NCI-H1105 treated with DMSO at 0.1 percent for 48 hours (cell line): ENCODE measurements at places on chromosomes 16 and 17.
A peak's percentile ranks its signal among the peaks of the same experiment; 100 is the strongest.

GRCh38 chr17:50565402-50566350, 5.2 kb downstream of the CACNA1G start:
- peak; percentile 78 for DNase-seq

DNA sequence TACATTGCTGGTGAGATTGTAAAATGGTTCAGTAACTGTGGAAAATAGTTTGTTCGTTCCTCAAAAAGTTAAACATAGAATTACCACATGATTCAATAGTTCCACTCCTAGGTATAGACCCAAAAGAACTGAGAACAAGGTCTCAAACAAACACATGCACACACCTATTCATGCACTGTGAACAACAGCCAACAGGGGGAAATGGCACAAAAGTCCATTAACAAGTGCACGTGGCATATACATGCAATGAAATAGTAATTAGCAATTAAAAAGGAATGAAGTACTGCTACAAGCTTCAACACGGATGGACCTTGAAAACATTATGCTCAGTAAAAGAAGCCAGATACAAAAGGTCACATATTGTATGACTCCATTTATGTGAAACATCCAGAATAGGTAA, 23.8 kb downstream of the SDK2 start:
- DNase-seq = no peak

GRCh38 chr17:35568561-35568960, 7.9 kb upstream of the SLFN14 start:
- no peak for DNase-seq

DNA sequence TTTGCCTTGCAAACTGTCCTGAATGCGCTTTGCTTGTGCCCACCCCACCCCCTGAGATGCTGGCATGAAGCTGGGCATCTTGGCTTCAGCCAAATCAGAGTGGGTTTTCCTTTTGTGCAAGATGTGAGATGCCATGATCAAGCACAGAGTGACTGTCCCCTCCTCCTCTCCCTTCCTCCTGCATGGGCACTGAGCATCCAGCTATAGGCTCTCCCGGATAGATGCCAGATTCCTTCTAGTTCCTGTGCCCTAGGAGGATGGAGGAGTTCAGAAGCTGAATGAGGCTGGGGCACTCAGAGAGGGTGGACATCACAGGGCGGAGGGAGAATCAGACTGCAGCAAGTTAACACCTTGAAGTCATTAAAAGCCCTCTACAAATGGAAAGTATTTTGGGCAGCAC, 384.1 kb upstream of the CCL2 start:
- DNase-seq = no peak

- DNase-seq = no peak
Measured at GRCh38 chr17:44113868-44114840, 9.3 kb downstream of the HDAC5 start.

DNA sequence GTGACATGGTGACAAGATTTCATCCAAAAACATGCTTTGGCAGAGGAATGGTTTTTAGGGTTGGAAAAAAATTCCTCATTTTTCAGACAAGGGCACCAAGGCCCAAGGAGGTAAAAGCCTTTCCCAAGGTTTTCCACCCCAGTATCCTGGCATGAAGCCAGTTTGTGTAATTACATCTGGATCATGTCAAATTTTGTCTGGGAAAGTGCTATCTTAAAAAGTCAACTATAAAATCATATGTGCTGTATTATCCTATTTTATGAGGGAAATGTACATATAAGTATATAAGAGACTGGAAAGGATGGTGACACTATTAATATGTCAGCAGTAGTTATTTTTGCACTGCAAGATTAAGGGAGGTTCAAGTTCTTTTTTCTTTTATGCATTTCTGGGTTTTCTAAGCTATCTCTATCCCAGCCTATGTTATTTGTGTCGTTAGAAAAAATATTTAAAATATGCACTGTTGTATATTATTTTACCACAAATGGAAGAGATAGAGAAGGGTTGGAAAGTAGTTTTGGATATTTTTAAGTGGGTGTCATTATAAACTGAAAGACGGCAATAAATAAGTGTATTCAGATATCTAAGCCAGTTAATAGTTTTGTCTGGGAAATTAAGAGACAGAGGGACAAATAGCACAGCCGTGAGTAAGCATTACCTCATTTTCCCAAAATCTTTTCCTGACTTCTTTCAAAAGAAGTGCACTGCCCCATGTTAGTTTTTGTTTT, 13.5 kb upstream of the FBXO47 start:
- DNase-seq = no peak

- peak; percentile 28 for DNase-seq
Measured at GRCh38 chr17:76866774-76867577, 1.2 kb upstream of the MGAT5B start.

DNA sequence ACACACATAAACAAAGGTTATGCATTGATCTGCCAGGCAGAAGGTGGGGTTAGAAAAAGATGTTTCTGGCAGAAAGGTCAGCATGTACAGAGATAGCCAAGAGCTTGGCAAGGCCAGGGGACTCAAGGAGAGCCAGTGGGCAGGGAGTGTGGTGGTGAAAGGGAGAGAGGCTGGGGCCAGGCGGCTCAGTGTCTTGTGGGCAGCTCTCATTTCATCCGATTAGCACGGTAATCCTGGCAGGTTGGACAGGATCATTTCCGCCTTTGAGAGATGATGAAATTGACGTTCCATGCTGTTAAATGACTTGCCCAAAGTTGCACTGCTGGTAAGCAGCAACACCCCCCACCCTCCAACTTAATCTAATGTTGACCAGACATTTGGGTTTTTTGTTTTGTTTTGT, 3.6 kb downstream of the CHD9 start:
- no peak for DNase-seq

GRCh38 chr16:78925083-78925767, 675.3 kb downstream of the MAF start:
- no peak for DNase-seq

DNA sequence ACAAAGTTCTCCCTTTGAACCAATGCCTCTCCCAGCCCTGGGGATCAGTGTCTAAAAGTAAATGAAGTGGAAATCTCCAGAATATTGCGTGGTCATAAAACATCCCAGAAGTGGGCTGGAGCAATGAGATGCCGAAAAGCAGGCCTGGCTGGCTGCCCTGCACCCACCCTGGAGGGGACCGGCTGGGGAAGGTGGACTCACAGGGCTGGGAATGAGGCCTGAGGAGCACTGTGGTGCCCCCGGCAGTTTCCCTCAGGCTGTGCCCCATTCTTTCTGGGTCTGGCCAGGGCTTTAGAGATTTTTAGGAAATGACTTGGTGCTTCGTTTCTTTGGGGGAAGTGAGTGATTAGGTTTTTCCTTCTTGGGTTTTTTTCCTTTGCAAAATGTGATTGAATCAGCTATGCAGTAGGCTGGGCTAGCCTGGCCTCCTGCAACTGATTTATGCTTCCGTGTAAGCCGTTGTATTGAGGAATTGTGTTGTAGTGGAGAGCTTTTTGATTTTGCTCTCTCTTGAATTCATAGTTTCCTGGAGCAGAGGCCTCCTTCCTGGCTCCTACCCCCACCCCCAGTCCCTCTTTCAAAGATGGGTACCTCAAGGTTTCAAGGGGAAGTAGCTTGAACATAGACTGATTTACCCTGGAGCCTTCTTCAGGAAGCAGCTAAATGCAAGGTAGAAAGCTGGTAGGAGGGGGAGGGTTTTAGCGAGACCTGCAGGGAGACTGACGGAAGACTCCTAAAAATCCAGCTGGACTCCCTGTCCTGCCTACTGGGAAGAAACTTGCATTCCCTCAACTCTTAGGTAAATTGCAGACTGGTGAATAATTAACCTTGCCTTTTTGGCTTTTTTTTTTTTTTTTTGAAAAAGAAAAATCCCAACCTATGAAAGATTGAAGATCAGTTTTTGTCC, 170.2 kb downstream of the RAB11FIP4 start:
- no peak for DNase-seq

GRCh38 chr17:4562015-4562969, 1.9 kb upstream of the GGT6 start:
- no peak for DNase-seq
